ENCODE measurements at places on chromosomes 7 and 10.

- no peaks in the 10 kb centered on the region for H3K36me3 ChIP-seq
- no peak overlapping the region for H3K4me3 ChIP-seq
- DNase-seq, result no peak
- no peaks in the 10 kb centered on the region for H3K4me1 ChIP-seq
- H3K27me3 ChIP-seq, result no peaks in the 10 kb centered on the region
Measured at GRCh38 chr10:93126483-93127052, 52.9 kb downstream of the CYP26A1 start.

DNA sequence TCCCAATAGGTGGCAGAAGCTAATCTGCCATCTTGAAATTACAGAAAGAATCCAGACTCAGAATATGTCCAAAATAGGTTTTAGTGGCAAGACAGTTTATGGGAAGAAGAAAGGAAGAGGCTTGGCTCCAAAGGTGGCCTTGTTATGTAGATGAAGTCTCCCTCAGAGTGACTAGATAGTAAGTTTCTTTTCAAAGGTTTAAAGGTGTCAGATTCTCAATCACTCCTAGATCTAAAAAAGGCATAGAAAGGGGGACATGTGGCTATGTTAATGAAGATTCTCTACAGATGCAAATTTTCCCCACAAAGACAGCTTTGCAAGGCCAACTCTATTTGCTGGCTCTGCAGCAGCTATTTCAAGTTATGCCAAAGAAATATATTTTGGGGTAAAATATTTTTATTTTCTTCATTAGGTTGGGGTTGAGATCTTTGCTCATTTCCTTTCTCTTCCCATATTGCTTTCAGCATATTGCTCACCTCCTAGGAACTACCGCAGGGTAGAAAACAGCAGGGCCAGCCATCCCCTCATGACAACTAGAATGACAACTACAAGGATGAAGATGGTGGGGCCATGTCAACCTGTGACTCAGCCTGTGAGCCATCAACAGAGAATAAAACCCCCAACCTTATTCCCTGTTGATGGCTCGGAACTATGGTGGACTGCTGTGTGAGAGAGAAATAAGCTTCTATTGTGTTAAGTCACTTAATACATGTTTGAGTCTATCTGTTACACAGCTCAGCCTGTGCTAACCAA, 274.0 kb upstream of the GALNT17 start:
- H3K4me1 ChIP-seq, result no peaks in the 10 kb centered on the region
- H3K36me3 ChIP-seq, result no peaks in the 10 kb centered on the region
- DNase-seq, result no peak
- H3K4me3 ChIP-seq, result no peak overlapping the region
- H3K27me3 ChIP-seq, result no peaks in the 10 kb centered on the region
- no peak overlapping the region for H3K27ac ChIP-seq

DNA sequence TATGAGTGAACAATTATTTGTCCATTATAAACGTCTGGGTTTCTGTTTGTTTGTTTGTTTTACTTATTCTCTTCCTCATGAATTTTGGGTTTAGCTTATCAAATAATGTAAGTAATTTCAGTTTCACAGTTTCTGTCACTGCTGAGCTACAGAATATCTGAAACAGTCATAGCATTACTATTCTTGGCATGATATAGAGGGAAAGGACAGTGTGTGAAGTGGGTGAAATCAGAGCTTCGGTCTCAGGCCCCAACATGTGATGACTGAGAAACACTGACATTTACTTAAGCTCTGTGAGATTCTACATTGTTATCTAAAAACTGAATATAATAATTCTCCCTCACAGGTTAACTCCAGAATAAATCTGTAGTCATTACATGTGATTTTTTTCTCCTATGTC, 8.8 kb upstream of the OR6V1 start:
- no peak overlapping the region for H3K4me3 ChIP-seq
- no peak overlapping the region for H3K27ac ChIP-seq
- no peaks in the 10 kb centered on the region for H3K27me3 ChIP-seq
- H3K4me1 ChIP-seq, result no peaks in the 10 kb centered on the region
- no peak for DNase-seq
- no peaks in the 10 kb centered on the region for H3K36me3 ChIP-seq

DNA sequence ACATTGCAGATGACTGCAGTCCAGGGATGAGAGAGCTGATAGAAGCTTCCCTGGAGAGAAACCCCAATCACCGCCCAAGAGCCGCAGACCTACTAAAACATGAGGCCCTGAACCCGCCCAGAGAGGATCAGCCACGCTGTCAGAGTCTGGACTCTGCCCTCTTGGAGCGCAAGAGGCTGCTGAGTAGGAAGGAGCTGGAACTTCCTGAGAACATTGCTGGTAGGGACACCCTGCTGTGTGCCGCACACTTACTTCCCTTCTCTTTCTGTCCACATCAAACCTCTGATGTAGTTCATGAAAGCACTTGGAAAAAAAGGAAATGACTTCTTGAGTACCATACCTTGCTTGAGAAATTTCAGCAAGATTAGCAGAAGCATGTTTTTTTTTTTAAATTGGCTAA, 25.3 kb downstream of the MAP3K8 start:
- no peak overlapping the region for H3K27ac ChIP-seq
- no peaks in the 10 kb centered on the region for H3K4me1 ChIP-seq
- H3K4me3 ChIP-seq, result no peak overlapping the region
- H3K27me3 ChIP-seq, result no peaks in the 10 kb centered on the region
- DNase-seq, result no peak

DNA sequence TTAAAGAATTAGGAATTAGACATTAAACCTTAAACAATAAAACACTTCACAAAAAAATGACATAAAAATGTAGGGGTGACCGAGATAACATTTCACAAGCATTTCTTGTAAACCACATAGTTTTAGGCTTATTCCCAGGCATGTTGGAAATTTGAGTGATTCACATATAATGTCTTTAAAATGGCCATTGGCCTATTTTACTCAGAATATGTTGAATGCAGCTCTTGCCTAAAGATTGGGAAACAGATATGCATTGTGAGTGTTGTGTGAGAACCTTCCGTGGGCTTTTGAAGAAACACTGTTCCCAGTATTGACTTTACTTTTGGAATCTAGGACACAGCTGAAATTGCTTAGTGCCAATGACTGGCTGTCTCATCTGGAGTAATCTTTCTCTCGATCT, 79.6 kb downstream of the ARL5B start:
- no peaks in the 10 kb centered on the region for H3K4me1 ChIP-seq
- H3K4me3 ChIP-seq, result no peak overlapping the region
- H3K36me3 ChIP-seq, result no peaks in the 10 kb centered on the region
- H3K27me3 ChIP-seq, result no peaks in the 10 kb centered on the region
- H3K27ac ChIP-seq, result no peak overlapping the region

GRCh38 chr7:45923290-45923689, 2.2 kb upstream of the IGFBP3 start:
- peak; percentile 60 for DNase-seq
- H3K4me1 ChIP-seq, result no peaks in the 10 kb centered on the region
- peaks cover 2% of the 10 kb centered on the region for H3K27me3 ChIP-seq

- no peak overlapping the region for H3K4me3 ChIP-seq
- no peak overlapping the region for H3K27ac ChIP-seq
- H3K4me1 ChIP-seq, result no peaks in the 10 kb centered on the region
- H3K27me3 ChIP-seq, result no peaks in the 10 kb centered on the region
- no peak for DNase-seq
- H3K36me3 ChIP-seq, result no peaks in the 10 kb centered on the region
Measured at GRCh38 chr7:36623247-36623646, 101.0 kb downstream of the AOAH start.

DNA sequence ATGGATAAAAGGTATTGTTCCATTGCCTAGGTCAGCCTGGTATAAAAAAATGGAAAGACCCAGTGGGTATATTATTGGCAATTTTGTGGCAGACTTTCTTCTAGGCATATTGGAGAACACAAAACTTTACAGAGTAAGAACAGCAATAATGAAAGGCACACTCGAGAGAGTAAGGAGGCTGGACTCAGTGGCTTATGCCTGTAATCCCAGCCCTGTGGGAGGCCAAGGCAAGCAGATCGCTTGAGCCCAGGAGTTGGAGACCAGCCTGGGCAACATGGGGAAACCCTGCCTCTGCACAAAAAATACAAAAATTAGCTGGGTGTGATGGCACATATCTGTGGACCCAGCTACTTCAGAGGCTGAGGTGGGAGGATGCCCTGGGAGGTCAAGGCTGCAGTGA, 158.2 kb downstream of the FAM107B start:
- H3K4me1 ChIP-seq, result no peaks in the 10 kb centered on the region
- no peak overlapping the region for H3K4me3 ChIP-seq
- H3K27me3 ChIP-seq, result no peaks in the 10 kb centered on the region
- H3K36me3 ChIP-seq, result no peaks in the 10 kb centered on the region
- no peak overlapping the region for H3K27ac ChIP-seq

- no peak overlapping the region for H3K4me3 ChIP-seq
- no peaks in the 10 kb centered on the region for H3K36me3 ChIP-seq
- no peaks in the 10 kb centered on the region for H3K4me1 ChIP-seq
- H3K27ac ChIP-seq, result no peak overlapping the region
- H3K27me3 ChIP-seq, result no peaks in the 10 kb centered on the region
- DNase-seq, result no peak
Measured at GRCh38 chr7:69283421-69283820, 314.9 kb upstream of the AUTS2 start.

DNA sequence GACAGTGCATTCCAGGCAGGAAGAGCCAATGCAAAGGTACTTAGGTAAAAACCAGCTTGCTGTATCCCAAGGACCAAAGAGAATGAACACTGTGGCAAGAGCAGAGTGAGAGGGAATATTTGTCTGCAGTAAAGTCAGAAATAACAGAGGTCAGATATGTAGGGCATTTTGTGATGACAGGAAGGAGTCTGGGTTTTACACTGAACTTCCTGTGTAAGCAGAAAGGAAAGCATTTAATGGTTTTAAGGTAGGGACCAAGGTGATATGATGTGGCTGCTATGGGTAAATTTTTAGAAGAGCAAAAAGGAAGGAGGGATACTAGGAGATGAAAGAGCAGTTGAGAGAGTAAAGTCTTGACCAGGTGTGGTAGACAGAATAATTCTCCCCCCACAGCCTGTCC, 10.1 kb downstream of the ABCB1 start:
- H3K4me3 ChIP-seq, result no peak overlapping the region
- H3K27ac ChIP-seq, result no peak overlapping the region

- no peak for DNase-seq
- H3K4me3 ChIP-seq, result no peak overlapping the region
- no peaks in the 10 kb centered on the region for H3K27me3 ChIP-seq
- H3K36me3 ChIP-seq, result no peaks in the 10 kb centered on the region
Measured at GRCh38 chr10:52897162-52897561, 124.6 kb upstream of the MBL2 start.

- H3K4me3 ChIP-seq, result no peak overlapping the region
- H3K36me3 ChIP-seq, result no peaks in the 10 kb centered on the region
- H3K4me1 ChIP-seq, result no peaks in the 10 kb centered on the region
- DNase-seq, result no peak
- H3K27me3 ChIP-seq, result peaks cover 4% of the 10 kb centered on the region
- no peak overlapping the region for H3K27ac ChIP-seq
Measured at GRCh38 chr7:156002362-156003066, 190.3 kb upstream of the SHH start.

GRCh38 chr10:118171861-118172260, 125.1 kb upstream of the RAB11FIP2 start:
- H3K27me3 ChIP-seq, result no peaks in the 10 kb centered on the region
- no peaks in the 10 kb centered on the region for H3K4me1 ChIP-seq
- H3K27ac ChIP-seq, result no peak overlapping the region
- H3K4me3 ChIP-seq, result no peak overlapping the region
- no peak for DNase-seq

DNA sequence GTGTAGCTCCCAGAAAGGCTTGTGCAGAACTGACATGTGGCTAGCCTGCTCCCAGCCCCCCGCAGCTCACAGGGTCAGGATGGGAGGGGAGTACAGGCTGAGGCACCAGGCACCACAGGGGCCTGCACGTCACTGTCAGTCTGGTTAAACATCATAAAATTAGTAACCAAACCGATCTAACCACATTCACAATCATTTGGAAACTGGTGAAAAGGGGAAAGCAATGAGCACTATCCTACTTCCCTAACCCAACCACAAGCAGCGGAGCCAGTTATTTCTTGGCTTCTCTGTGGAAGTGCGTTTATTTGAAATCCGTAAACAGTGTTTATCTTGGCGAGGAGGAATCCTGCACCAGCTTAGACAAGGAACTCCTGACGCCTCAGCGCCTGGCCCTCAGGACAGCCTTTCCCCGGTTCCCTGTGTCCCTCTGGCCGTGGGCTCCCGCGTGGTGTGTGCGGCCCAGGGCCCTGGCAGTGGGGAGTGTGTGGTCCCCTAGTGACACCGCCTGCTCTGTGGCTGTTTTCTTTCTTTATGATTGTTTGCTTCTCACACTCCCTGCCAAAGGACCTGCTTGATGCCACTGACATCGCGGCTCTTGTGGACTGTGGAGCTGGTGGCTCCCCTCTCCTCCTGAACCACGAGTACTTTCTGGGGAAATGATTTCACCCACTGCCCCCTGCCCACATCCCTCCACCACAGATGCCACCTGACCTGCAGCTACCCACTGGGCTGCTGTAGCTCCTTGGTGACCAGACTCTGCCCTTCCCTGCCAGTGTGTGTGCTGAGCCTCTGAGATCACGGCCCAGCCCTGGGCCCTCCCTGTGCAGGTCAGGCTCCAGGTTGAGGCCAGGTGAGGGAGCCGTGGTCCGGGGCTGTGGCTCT, 38.0 kb downstream of the INPP5A start:
- DNase-seq, result peak; percentile 92
- peak overlapping the region; percentile 94 for H3K27ac ChIP-seq
- H3K27me3 ChIP-seq, result no peaks in the 10 kb centered on the region
- peaks cover 46% of the 10 kb centered on the region for H3K4me1 ChIP-seq
- H3K4me3 ChIP-seq, result no peak overlapping the region
- H3K36me3 ChIP-seq, result no peaks in the 10 kb centered on the region

DNA sequence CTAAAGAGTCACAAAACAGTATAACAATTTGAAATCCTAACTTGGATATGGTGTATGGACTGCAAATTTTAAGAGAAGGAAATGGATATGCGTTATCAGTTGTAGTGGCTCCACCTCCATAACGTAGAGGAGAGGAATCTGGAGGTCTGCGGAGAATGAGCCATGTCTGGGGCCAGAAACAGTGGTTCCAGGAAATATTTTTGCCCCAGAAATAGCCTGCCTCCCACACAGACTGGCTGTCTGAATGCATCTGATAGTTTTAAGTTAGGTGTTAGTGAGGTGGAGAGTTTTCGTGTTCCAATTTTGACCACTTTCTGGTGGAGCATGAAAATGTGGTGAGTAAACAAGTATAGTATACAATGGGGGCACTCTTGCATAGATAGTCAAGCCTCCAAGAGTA, 1.6 kb downstream of the PHTF2 start:
- H3K36me3 ChIP-seq, result no peaks in the 10 kb centered on the region
- no peak overlapping the region for H3K4me3 ChIP-seq
- no peak for DNase-seq
- peaks cover 12% of the 10 kb centered on the region for H3K4me1 ChIP-seq

- H3K4me3 ChIP-seq, result no peak overlapping the region
- no peaks in the 10 kb centered on the region for H3K36me3 ChIP-seq
Measured at GRCh38 chr7:84469034-84469433, 274.4 kb upstream of the SEMA3A start.
